ENCODE measurements at places on chromosomes 1 and 21. TPM values are rescaled to one million over a fixed set of nuclear protein-coding genes. Genes with fewer than 3 reads are reported as not detected.

The KCNJ15 gene
- total RNA-seq: not detected

The LCE1A gene
- total RNA-seq: not detected

The ACTL8 gene
- total RNA-seq: 1.1 TPM

The MAGOH gene
- total RNA-seq: 37.7 TPM

The RNU1-3 gene
- total RNA-seq: not detected

The ARTN gene
- 0.27 TPM for total RNA-seq

The DDAH1 gene
- total RNA-seq: 5.5 TPM

The CHAF1B gene
- 16.0 TPM for total RNA-seq

The TDRD5 gene
- total RNA-seq: 0.05 TPM

The TADA1 gene
- total RNA-seq: 21.6 TPM

The OR2L8 gene
- total RNA-seq: not detected

The MPL gene
- total RNA-seq: not detected

The KCNN3 gene
- total RNA-seq: not detected

The CHD5 gene
- total RNA-seq: 0.13 TPM

The GNAT2 gene
- total RNA-seq: 0.18 TPM

The SSX2IP gene
- 14.0 TPM for total RNA-seq

The MXRA8 gene
- not detected for total RNA-seq

The PLA2G2E gene
- not detected for total RNA-seq

The S100A4 gene
- not detected for total RNA-seq

The EPHB2 gene
- total RNA-seq: 0.67 TPM

The KCNE2 gene
- total RNA-seq: not detected

The WNT3A gene
- not detected for total RNA-seq

The LRRN2 gene
- not detected for total RNA-seq

The CYP4X1 gene
- total RNA-seq: not detected

The CLIC6 gene
- not detected for total RNA-seq
